ENCODE measurements at places on chromosomes 2 and 18.

DNA sequence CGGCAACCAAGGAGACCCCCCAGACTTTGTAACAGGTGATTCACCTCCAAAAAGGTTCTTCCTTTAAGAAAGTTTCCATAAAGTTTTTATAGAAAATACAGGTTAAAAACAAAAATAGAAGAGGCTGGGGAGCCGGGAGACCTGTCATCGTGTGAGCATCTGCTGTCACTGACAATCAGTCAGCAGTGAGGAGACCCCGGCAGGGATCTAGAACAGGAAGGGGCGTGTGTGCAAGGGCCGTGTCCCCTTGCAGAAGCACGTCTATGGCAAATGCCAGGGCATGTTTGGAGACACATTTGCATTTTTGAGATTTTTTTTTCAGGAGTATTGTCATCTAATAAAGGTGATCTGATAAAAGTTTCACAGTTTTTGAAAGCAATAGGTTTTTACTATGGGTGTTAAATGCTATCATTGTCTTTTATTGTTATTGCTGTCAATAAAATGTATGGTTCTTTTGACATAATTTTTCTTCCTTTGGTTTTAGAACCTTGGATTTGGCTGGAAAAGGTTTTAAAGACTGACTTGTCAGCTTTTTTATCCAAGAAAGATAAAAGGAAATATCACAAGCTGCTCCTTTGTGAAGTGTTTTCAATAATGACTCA is 52.1 kb downstream of the MTCL1 start:
- no peak for DNase-seq

DNA sequence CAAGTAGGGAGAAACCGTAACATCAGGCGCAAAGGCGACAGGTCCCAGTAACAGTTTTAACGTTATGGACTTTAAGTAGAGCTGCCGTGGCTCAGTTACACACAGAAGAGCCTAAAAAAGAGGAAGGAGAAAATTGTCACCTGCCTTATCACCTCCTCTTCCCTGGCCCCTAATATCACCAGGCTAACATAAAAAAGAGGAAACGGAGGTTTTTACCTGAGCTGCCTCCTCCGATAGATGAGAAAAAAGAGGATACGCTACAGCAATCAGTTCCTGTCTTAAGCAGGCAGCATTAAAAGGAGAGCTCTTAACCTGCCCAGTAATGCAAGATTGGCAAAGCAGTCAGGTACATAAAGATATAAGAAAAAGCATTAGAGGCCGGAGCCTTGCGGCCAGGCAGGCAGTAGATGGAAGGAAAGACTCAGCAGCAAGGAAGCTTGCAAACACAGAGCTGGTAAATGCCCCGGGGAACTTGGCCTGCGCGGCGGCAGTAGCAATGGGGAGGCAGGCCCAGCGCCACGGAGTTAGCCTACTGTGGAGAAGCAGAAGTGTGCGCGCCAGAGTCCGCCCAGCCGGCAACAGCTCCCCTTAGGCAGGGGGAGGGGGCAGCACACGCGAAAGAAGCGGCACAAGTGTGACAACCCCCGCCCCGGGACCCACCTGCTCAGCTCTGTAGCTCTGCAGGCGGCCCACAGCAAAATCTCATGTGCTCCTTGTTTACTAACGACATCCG is 116.3 kb upstream of the SCN7A start:
- DNase-seq = no peak

DNA sequence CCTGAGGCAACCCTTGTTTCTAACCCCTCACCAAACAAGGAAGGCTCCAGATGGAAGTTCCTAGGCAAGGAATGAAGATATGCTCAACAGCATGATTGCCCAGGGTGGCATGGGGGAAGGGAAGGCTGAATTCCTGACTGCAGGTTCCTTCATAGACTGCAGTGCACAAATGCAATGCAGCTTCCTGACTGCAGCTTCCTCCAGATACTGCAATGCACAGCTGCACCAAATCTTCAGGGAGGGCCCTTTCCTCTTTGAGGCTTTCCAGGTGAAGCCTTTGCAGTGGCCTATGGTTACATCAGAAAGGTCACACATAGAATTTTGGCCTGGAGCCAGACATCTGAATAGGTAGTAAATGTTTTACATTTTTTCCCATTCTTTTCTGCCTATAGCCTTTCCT is 58.8 kb upstream of the DYNAP start:
- DNase-seq = no peak

- no peak for DNase-seq
Measured at GRCh38 chr2:160602073-160602472, 108.5 kb upstream of the RBMS1 start.

DNA sequence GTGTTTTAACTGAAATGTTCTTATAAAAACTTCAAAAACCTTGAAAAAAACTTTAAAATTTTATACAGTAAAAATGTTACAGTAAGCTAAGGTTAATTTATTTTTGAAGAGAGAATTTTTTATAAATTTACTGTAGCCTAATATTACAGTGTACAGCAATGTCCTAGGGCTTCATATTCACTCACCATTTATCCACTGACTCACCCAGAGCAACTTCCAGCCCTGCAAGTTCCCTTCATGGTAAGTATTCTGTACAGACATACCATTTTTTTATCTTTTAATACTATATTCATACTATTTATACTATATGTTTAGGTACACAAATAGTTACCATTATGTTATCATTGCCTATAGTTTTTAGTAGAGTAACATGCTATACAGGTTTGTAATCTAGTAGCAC is 396.7 kb upstream of the MMADHC start:
- DNase-seq = no peak

GRCh38 chr2:121287146-121287798 is 2.3 kb upstream of the TFCP2L1 start:
- DNase-seq = no peak

DNA sequence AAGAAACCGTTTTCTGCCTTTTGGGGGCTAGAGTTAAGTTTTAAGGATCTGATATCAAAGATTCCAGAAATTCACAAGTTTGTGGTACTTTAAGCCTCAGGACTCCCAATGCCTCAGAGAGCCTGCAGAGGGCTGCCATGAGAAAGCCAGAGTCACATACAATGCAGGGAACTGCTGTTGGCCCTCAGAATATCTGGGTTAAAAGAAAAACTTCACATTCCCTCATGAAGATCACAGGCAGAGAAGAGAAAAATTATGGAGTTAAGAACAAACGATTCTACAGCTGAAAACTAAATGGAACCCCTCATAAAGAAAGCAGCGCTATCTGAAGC is 39.5 kb downstream of the HDAC4 start:
- no peak for DNase-seq

GRCh38 chr2:112255875-112256274 is 1.0 kb upstream of the ZC3H8 start:
- DNase-seq = no peak

GRCh38 chr18:10928772-10929373 is 220.5 kb downstream of the PIEZO2 start:
- DNase-seq = no peak

Data from stimulated activated CD8-positive, alpha-beta memory T cell treated with anti-CD3 and anti-CD28 coated beads, Interleukin-7, amount 100 ng/mL, for 1 hour (primary cell).